Left hindlimb (tissue), 1 donor: ENCODE measurements at places on chromosomes 11 and 22.

DNA sequence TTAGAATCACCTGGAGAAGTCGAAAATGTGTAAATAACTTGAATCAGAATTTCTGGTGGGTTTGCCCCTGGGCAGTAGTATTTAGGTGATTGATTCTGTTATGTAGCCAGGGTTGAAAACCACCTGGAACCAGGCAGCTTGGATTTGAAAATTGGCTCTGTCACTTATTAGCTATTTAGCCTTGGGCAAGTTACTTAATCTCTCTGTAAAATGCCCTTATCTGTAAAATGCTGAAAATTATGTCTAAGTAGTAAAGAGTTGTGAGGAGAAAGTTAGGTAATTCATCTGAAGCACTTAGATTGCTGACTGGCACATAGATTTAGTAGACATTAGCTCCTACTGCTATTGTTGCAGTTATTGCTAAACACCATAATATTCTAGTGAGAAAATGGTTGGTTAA lies 49.3 kb downstream of the PPME1 start:
- DNase-seq = no peak

- DNase-seq = no peak
These were observed 24.8 kb downstream of the CTNND1 start for GRCh38 chr11:57786436-57786835.

GRCh38 chr11:35357923-35358322 lies 61.4 kb downstream of the SLC1A2 start:
- no peak for DNase-seq

- DNase-seq = no peak
These were observed 71.7 kb downstream of the PAK1 start for GRCh38 chr11:77402218-77402556.

DNA sequence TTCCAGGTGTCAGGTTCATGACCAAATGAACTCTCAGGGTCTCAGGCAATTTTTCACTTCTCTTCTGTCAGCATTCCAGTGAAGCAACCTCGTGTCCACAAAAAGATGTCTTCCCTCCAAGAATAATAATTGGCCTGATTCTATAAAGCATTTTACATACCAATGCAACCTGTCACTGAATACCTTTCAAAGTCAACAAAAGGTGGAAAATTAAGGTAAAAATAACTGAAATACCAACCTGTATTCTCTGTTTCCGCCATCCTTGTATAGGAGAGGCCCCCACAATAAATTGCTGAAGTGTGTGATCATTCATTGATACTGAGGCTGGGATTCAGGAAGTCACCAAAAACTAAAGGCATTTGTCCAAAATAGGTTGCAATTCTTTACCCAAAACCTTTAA lies 77.4 kb upstream of the TMEM45B start:
- no peak for DNase-seq

- no peak for DNase-seq
These were observed 9.7 kb upstream of the ANKK1 start for GRCh38 chr11:113377681-113378412.

DNA sequence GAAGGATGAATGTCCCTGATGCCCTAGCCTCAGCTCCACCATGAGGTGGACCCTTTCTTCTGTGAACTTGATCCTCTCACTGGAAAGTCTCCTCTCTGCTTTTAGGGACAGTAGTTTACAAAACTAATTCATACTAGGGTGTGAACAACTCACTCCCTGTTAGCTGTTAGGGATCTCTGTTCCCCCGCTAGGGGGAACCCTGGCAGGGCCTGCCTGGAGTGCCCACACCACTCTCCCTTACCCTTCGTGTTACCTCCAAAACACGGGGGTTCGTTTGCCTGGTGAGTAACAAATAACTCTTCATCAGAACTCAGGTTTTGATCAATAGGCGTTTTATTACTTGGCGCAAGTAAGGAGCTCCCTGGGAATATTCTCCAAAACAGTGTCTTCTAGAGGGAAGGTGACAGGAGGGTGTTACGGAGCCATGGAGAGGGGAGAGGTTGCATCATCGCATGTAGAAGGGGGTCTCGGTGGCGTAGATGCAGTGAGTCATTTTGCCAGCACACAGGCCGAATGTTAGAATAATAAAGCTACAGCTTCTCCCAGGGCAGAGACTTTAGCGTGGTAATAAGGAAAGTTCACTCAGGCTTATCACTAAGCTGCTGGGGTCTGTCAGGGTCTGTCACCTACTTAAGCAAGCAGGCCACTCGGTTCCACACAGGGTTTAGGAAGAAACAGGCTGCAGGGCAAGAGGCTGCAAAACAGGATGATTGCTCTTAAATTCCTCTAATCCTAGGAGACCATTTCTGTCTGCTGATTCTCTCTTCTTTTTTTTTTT lies 45.8 kb downstream of the C11orf96 start:
- peak; percentile 37 for DNase-seq

DNA sequence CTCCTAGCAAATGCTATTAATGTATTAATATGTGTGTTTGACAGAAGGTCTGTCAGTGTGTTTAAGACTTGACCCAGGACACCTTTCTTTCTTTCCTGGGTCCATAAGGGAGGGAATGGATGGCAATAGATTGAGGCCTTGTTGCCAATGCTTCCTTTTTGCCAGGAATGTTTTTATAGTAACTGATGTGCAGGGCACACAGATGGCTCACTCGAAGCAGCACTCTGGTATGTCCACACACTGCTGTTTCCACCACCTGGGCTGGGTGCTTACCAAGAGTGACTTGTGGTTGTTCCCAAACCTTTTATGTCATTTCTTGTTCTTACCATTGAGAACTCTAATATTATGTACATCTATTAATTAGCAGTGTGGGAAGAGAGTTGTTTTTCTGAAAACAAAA lies 396.9 kb upstream of the SYN3 start:
- no peak for DNase-seq

DNA sequence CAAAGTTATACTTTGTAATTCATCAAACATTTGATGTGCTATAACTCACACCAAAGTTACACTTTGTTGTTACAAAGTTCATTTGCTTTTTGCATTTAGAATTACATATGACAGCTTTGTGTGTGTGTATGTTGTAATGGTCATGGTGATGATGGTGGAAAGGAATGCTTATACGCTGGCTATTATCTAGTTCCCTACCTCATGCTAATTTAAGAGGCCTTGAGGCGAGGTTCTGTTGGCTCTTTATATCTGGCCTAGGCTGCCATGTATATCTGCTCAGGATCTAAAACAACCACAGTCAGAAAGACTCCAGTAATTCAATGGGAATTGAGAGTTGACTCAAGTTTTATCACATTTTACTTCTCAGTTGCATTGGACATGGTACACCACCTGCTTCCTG lies 123.4 kb downstream of the SLC17A6 start:
- DNase-seq = no peak

DNA sequence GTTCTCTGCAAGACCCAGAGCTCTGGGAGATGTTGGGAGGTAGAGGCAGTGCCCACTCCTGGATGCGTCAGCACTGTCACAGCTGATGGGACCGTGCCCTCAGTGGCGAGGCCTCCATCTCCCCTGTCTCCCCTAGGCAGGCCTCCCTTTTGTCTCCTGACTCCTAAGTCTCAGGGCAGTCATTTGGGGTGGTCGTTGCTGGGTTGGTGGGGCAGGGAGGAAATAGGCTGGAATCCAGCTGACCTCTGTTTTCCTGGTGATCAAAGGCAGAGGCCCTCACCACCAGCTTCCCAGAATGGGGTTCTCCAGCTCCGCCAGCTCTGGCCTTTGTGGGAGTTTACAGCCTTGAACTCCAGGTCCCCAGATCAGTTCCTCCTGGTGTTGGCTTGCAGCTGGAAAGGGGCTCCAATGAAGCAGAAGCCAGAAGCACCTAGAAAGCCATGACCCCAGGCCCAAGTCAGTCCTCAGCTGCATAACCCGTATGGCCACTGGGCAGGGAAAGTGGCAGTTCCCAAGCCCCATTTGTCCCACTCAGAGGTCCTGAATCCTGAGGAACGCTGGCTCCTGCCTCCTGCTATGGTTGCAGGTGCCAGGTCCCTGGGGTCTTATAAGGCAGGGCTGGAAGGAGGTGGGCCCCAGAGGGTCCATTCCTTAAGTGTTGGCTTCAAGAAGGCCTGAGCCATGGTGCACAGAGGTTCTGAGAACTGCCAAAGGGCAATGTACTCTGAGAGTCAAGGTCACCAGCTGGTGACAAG lies 7.3 kb upstream of the FXYD2 start:
- DNase-seq = no peak

- DNase-seq = no peak
These were observed 22.2 kb upstream of the NAP1L4 start for GRCh38 chr11:3014057-3014938.

GRCh38 chr22:35451592-35451991 lies 51.7 kb downstream of the MCM5 start:
- no peak for DNase-seq

GRCh38 chr22:49487950-49488349 lies 339.7 kb downstream of the BRD1 start:
- DNase-seq = no peak

DNA sequence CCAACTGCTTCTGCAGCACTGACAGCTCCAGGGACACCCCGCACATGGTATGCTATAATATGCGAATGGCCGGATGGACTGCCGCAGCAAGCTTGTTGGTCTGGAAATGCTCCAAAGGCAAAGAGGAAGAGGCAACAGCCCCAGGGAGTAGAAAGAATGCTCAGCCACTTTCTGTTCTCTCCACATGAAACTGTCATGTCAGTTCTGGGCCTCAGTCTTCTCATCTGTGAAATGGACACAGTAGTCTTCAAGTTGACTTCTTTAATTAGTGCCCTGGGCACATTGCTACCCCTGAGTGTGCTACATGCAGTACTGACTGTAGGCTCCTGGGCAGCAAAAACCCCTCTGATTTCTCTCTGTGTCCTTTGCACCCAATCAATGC lies 19.9 kb downstream of the IL10RA start:
- no peak for DNase-seq

- no peak for DNase-seq
These were observed 2.5 kb upstream of the SEPTIN3 start for GRCh38 chr22:41966607-41967240.

GRCh38 chr11:67497656-67498291 lies 7.4 kb downstream of the PITPNM1 start:
- DNase-seq = no peak
